Suppressor macrophage (primary cell): ENCODE measurements at places on chromosomes 5 and 9.

- no peak for DNase-seq
These were observed 257.8 kb downstream of the BNC2 start for GRCh38 chr9:16612627-16613026.

GRCh38 chr5:151617841-151618710, 26.9 kb upstream of the FAT2 start:
- DNase-seq: no peak

GRCh38 chr9:124688238-124688904, 82.7 kb downstream of the NR6A1 start:
- no peak for DNase-seq

DNA sequence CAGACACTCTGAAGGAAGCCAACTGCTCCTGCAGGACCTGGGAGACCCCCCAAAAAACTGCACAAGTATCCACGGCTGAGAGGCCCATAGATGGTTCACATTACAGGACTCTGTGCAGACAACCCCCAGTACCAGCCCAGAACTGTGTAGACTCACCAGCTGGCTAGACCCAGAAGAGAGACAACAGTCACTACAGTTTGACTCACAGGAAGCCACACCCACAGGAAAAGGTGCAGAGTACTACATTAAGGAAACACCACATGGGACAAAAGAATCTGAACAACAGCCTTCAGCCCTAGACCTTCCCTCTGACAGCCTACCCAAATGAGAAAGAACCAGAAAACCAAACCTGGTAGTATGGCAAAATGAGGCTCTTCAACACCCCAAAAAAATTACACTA, 281.2 kb upstream of the RGMB start:
- no peak for DNase-seq

DNA sequence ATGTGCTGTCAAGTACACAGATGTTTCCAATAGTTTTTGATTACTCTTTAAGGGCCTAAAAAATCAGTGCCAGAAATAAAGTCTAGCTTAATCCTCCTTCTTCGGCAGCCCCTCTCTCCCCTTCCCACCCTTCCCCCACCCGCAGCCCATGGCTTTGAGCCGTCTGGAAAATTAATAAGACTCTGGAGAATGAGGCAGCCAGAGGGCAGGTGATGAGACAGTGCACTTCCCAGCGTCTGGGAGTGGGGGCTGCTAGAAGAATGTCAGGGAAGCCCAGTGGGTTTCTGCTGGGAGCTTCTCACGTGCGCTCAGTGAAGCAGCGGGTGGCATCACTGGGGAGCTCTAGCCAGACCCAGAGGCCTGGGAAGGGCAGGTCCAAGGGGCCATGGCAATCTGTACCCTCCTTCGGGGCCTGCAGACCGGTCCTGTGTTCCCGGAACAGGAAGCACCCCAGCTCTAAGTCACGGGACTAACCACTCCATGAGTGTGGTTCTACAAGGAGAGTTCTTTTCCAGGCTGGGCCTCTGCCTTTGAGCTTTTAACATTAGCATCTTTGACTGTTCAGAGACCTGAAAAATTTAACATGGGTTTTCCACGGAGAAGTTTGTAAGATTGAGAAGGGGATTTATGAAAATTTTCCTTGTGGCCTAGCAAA, 164.8 kb upstream of the OTULINL start:
- no peak for DNase-seq

DNA sequence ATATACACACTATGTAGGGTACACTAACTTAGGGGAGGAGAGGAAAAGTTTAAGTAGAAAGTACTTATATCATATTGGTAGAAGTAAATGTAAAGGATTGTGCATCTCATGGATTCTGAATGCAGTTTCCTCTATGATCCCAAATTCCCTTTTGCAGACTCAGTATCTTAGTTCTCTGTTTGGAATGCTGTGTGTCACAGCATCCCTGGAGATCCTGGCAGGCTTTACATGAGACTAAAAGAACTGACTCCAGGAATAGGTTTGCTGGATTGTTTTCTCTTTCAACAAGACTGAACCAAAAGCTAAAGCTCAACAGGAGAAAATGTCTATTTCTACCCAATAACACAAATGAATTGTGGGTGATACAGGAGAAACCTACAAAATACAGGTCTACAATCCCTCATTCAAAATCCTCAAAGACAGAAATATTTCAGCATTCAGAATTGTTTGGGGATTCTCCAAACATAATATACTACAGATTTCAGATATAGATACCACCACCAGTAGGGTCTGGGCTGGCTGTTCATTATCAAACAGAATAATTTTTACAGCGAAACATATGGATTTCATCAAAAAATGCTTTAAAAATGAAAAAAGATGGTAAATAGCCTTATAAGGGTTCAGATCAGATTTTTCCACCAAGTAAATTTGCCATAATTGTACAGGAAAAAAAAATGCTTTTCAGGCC, 324.7 kb upstream of the GRAMD2B start:
- no peak for DNase-seq

GRCh38 chr5:145934276-145934675, 2.1 kb upstream of the SH3RF2 start:
- DNase-seq: no peak

GRCh38 chr9:85067792-85068191, 398.3 kb downstream of the NTRK2 start:
- DNase-seq: no peak

- DNase-seq: no peak
These were observed 267.5 kb downstream of the NR3C1 start for GRCh38 chr5:143135832-143136551.

- DNase-seq: no peak
These were observed 26.5 kb downstream of the ELAVL2 start for GRCh38 chr9:23799521-23799920.
